Activated CD4-positive, alpha-beta T cell treated with anti-CD3 and anti-CD28 coated beads, Interleukin-2, amount 10 ng/mL, durations not matched to agents 24 days and 14 days (primary cell): ENCODE measurements at places on chromosomes 5 and 9. TPM values are rescaled to one million over a fixed set of nuclear protein-coding genes. Genes with fewer than 3 reads are reported as not detected.

Gene TMEM215
- not detected in 2 replicates for total RNA-seq

Gene LHX6
- total RNA-seq: not detected in 2 replicates

Gene HTR4
- not detected in 2 replicates for total RNA-seq

Gene TAF1L
- total RNA-seq: 0.05 TPM in 1 of 2 replicates, not detected in the other

Gene SLC36A3
- total RNA-seq: not detected in 2 replicates

Gene ADAMTS2
- not detected in 2 replicates for total RNA-seq

Gene IFNA13
- not detected in 2 replicates for total RNA-seq

Gene PCDHB2
- total RNA-seq: 0.19 TPM in 1 of 2 replicates, not detected in the other

Gene PCDHGB4
- 0.21 TPM in 2 replicates for total RNA-seq

Gene OR1J2
- not detected in 2 replicates for total RNA-seq

Gene UTP15
- total RNA-seq: 59.3 and 61.5 TPM in 2 replicates

Gene ARL14EPL
- not detected in 2 replicates for total RNA-seq

Gene SOX30
- total RNA-seq: 0.19 TPM in 1 of 2 replicates, not detected in the other

Gene HRH2
- 67.3 and 70.4 TPM in 2 replicates for total RNA-seq

Gene NR5A1
- total RNA-seq: not detected in 2 replicates

Gene CYLC2
- not detected in 2 replicates for total RNA-seq

Gene OTULINL
- total RNA-seq: 9.4 and 11.4 TPM in 2 replicates

Gene INSL6
- not detected in 2 replicates for total RNA-seq
